ENCODE measurements at places on chromosomes 4 and X.

- no peak for DNase-seq
Measured at GRCh38 chr4:147094238-147094637, 148.6 kb upstream of the TTC29 start.

GRCh38 chr4:6115746-6116586 is 84.4 kb downstream of the JAKMIP1 start:
- DNase-seq = no peak

GRCh38 chr4:766152-766515 is 59.8 kb downstream of the CPLX1 start:
- DNase-seq = no peak

- no peak for DNase-seq
Measured at GRCh38 chr4:142721187-142721586, 124.9 kb downstream of the INPP4B start.

GRCh38 chrX:45126158-45126557 is 74.5 kb downstream of the DIPK2B start:
- no peak for DNase-seq

GRCh38 chr4:132076829-132077228 is 1072.3 kb upstream of the PCDH10 start:
- no peak for DNase-seq

- no peak for DNase-seq
Measured at GRCh38 chr4:94039226-94039625, 168.4 kb upstream of the SMARCAD1 start.

GRCh38 chrX:24805201-24805600 is 111.5 kb downstream of the POLA1 start:
- no peak for DNase-seq

DNA sequence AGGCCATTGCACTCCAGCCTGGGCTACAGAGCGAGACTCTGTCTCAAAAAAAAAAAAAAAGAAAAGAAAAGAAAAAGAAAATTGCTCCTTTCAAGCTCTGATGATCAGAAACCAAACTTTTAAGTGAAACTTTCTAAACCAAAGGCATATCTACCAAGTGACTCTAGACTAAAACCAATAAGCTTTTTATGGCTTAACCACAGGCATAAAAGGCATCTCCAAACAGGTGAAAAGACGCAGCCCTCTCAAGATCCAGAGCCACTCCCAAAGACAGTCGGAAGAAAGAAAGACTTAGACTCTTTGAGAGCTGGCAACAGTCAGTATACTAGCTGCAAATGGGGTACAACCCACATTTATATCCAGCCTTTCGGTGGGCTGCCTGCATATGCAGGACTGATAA is 117.1 kb upstream of the AP1S2 start:
- DNase-seq = no peak

GRCh38 chrX:112687189-112687691 is 7.5 kb upstream of the LHFPL1 start:
- no peak for DNase-seq

GRCh38 chr4:136927172-136927571 is 605.1 kb downstream of the PCDH18 start:
- DNase-seq = no peak

DNA sequence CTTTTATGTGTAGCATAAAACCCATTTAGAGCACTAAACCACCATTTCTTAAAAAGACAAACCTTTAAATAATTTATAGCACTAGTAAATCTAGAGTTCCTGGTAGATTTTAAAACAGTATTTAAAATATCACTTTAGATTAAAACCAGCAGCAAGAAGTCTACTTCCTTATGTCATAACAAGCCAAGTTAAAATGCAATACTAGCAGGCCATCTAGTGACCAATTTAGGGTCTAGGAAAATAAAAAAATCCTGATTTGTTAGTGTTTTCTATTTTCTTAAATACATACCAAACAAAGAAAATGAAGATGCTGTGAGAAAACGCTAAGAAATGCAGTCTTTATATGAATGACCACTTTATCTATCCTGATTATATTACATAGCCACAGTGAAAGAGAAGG is 53.9 kb downstream of the PAPSS1 start:
- no peak for DNase-seq

DNA sequence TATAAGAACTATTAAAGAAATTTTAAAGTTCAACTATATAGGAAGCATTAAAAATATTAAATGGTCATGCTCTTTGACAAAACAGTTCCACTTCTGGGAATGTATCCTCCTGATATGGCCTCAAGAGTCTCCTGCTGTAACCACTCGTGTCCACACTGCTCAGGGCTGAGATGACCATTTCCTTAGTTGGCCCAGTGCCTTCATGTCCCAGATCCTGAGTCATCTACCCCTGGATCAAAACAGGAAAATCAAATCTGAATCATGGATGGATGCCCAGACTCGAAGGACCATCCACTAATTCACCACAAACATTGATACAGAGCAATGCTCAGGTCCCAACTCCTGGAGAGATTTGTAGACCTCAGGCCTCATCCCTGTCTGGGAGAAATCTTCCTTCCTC is 44.7 kb downstream of the GPRASP3 start:
- DNase-seq = no peak

DNA sequence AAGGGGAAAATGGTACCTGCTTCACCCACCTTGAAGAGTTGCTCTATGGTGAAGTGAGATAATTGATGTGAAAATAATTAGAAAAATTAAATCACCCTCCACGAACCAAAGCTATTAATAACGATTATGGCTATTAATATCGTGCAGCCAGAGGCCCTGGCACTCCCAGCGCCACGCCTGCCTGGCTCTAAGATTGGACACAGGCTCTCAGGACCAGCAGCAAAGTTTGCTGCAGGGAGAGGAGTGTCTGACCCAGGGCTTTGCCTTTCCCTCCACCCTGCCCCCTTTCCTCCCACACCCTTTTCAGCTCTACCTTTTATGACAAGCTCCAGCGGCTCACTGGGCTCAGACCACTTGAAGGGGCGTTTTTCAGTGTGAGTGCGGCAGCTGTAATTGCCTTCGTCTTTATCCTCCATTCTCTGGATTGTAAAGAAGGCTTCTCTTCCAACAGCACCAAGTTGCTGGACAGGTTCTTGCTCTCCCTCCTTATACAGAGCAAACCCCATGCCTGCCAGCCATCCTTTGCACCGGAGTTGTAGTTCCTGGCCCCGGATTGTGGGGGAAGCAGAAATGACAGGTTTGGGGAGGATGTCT is 11.5 kb downstream of the IGSF1 start:
- no peak for DNase-seq

GRCh38 chr4:31045724-31046318 is 325.7 kb downstream of the PCDH7 start:
- DNase-seq = no peak

DNA sequence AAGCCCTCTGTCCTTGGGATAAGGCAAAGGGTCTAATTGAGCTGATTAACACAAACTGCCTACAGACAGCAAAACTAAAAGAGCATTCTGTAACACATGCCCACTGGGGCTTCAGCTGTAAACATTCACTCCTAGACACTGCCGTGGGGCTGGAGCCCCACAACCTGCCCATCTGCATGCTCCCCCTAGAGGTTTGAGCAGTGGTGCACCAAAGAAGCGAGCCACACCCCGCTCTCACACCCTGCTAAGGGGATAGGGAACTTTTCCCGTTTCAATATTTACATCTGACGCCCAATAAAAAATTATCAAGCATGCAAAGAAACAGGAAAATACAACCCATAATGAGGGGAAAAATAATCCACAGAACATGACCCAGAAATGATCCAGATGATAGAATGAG is 46.9 kb upstream of the HSD17B10 start:
- DNase-seq = no peak

GRCh38 chr4:5884796-5885195 is 8.1 kb downstream of the CRMP1 start:
- DNase-seq = no peak

GRCh38 chr4:7910263-7910896 is 29.3 kb downstream of the AFAP1 start:
- no peak for DNase-seq

DNA sequence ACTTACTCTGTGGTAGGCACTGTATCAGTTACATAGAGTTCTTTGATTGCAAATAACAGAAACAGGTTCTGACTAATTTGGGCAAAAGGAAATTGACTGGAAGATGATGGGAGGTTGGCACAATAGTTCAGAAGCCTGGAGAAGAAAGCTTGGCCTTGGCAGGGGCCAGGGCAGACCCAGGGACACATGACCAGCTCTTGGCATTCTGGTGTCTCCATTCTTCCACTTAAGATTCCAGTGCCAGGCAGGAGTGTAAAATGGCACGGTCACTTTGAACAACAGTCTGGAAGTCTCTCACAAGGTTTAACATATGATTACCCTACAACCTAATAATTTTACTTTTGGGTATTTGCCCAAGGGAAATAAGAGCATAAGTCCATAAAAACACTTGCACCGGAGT is 175.9 kb downstream of the BCOR start:
- DNase-seq = no peak

DNA sequence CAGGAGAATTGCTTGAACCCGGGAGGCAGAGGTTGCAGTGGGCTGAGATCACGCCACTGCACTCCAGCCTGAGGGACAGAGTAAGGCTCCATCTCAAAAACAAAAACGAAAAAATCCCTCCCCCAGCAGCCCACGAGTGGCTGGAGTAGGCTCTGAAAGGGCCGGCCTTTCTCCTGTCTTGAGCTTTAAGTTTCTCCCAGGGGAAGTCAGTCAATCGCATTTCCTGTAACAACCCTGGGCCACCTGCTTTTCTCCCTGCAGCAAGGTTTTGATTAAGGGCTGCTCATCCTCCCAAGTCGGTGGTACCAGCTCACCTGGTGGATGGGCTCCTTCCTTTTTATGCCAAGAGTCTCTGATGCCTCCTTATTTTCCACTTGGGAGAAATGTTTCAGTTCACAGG is 2.0 kb upstream of the NYX start:
- no peak for DNase-seq

DNA sequence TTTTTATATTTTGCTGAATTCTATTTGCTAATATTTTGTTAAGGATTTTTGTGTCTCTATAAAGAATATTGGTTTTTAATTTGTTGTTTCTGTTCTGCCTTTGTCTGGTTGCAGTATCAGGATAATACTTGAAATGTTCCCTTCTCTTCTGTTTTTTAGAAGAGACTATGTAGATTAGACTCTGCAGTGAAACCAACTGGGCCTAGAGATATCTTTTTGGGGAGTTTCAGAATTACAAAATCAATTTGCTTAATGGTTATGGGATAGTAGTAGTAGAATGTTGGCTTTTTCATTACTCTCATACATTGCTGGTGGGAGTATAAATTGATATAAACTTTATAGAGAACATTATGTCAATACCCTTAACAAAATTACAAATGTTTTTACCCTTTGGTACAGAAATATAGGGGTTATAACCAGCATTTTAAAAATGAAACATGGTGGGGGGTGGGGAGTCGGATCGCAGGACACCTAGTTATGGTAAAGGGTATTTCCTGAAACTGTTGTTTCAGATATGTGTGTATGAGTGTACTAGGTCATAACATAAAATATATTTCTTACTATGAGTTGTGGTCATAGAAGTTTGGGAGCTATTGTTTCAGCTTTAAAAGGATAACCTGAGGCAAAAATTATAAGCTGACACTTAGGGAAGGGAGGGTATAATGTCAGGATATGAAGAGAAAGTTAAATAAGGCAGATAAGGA is 29.0 kb downstream of the CLOCK start:
- no peak for DNase-seq

DNA sequence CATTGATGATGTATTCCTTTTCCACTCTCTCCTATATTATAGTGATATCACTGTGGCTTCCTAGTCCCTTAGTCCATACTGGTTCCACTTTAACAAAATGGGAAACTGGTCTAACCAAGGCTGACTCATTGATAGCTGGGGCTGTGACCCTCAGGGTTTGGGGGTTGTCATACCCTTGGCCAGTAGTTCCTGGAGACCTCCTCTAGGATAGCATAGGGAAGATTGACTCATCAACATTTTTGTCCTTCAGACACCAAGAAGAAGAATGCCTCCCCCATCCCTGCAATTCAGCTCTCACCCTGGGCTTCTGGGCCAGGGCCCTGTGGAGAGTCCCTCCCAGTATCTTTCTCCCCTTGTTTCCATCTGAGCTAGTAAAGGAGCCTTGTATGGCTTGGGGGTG is 68.8 kb upstream of the PRPS1 start:
- no peak for DNase-seq

DNA sequence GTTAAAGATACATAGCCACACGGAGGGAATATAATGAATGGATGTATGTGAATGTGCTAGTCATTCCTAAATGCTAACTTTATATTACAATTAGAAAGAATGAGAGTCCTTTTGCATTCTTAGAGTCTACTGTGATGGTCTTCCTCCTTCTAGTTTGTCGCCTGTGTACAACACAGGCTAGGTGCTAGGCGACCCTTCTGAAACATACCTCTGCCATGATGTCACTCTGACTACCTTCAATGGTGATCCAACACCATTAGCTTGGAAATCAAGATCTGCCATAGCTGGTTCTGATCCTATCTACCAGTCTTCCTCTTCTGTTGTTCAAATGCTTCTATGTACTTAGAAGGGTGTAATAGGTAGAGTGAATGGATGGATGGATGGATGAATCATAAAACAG is 151.2 kb downstream of the MGST2 start:
- DNase-seq = no peak

DNA sequence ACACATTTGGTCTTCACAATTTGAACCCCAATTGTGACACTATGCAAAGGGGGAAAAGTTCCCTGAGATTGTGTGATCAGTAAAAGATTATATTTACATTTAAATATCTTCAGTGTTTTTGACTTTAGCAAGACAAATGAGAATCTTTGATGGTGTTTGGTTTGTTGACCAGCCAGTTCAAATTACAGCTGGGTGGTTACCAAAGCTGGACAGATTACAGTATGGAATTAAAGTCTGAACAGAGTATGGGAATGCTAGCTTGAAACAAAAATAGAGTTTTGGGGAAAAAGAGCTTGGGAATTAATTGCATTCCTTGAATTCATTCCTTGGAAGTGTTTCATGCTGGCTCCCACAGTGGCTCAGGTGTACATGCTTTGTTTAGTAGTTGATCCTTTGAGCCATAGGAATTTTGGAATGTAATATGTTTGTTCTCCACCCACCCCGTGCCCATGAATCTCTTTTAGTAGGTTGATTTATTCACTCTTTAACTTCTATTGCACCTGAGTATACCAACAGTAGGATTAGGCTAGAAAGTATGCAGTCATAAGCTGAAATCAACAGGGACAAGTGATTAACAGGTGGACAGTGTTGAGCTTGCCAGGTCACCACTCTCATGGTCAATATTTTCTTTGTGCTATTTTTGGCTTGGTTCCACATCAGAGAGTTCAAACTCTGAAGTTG is 81.1 kb upstream of the HELT start:
- no peak for DNase-seq

GRCh38 chr4:57550198-57550597 is 440.0 kb upstream of the IGFBP7 start:
- DNase-seq = peak; percentile 23

GRCh38 chr4:105137121-105137875 is 9.4 kb upstream of the TET2 start:
- no peak for DNase-seq

DNA sequence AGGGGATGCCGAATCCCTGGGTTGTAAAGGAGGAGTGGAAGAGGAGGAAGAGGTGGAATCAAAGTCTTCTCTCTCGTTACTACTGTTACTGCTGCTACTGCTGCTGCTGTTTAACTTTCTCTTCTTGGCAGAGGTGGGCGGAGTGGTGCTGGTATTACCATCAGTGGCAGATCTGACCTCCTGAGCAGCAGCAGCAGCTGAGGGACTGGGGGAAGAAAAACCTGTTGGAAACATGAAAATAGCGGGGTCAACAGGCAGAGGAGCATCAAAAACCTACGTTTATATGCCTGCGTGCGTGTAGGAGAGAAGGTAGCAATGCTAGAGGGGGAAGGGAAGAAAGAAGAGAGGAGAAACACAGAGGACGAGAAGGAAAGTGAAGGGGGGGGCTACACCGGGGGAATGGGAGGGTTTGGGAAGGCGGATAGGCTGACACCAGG is 339 bp downstream of the CUL4B start:
- DNase-seq = peak; percentile 60

All from femur (tissue), 1 donor.